RWPE1 (cell line): ENCODE measurements at places on chromosomes 2 and 18.

DNA sequence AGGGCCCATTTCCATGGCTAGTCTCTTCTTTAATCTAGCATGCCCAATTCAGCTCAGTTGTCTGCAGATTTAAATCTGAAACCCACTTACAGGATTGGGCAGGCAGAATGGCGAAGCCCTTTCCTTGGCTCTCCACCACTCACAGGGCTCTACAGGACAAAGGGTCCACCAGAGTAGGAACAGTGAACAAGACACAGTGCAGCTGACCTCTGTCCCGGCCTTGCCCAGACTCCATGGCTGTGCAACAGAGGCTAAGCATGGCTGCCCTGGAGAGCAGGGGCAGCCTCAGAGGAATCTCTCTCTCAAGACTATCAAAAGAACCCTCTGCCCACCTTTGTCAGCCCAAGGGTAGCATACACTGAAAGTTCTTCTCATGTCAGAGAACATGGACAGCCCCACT, 9.7 kb upstream of the ATP6V1B1 start:
- DNase-seq, result no peak

DNA sequence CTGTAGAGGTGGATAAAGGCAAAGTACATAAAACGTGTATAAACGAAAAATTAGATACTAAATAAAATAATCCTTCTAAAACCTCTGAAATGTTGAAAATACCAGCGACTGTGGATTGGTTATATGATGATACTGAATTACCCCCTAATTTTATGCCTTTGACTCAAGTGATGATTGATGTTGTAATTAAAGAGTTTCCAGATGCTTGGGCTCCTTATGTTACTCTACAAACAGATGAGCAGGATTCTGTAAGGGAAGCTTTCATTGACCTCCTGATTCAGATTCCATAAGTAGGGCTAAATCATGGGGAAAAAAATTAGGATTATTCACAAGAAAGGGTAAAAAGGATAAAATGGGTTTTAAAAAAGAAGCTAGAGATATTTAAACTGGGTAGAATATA, 418.2 kb upstream of the SLC39A10 start:
- no peak for DNase-seq

- DNase-seq, result no peak
These were observed 138.9 kb downstream of the CCDC148 start for GRCh38 chr2:158317642-158318041.

DNA sequence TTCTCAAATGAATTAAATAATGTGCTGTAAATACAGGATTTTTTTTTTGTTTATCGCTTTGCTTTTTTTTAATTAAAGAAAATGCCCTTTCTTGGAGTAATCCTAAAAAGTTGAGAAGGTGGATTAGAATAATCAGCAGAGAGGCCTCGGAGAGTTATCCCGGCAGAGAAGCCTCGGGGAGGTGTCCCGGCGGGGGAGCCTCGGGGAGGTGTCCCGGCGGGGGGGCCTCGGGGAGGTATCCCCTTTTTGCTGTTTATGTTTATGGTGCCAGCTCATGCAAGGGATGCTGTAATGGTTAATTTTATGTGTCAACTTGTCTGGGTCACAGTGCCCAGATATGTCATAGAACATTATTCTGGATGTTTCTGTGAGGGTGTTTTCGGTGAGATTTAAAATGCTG, 263.0 kb upstream of the TRIB2 start:
- no peak for DNase-seq

- DNase-seq, result no peak
These were observed 153.6 kb downstream of the UPP2 start for GRCh38 chr2:158255257-158255656.

- DNase-seq, result no peak
These were observed 50.9 kb downstream of the COL3A1 start for GRCh38 chr2:189024901-189025618.

DNA sequence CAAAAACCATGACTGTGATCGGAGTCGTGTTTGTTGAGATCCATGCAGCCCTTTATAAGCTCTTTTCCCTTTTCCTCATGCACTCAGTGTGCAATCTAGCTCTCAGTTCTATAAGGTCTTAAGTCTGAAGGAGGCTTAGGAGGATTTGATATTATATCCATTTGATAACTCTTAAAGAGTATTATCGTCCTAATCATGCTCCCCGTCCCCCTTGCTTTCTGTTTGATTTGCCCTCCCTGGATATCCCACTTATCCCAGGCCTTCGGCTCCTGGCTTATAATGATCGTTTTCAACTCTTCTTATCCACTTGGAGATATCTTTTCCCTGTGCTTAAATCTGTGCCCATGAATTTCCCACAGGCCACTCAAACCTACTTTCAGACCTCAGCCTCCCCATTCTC, 1917.7 kb upstream of the PIK3C3 start:
- DNase-seq, result no peak

GRCh38 chr18:2222270-2223185, 348.8 kb downstream of the METTL4 start:
- DNase-seq, result no peak
